ENCODE measurements at places on chromosomes 6 and 20.

GRCh38 chr20:62558779-62559178 lies 83.0 kb upstream of the GATA5 start:
- DNase-seq = no peak

DNA sequence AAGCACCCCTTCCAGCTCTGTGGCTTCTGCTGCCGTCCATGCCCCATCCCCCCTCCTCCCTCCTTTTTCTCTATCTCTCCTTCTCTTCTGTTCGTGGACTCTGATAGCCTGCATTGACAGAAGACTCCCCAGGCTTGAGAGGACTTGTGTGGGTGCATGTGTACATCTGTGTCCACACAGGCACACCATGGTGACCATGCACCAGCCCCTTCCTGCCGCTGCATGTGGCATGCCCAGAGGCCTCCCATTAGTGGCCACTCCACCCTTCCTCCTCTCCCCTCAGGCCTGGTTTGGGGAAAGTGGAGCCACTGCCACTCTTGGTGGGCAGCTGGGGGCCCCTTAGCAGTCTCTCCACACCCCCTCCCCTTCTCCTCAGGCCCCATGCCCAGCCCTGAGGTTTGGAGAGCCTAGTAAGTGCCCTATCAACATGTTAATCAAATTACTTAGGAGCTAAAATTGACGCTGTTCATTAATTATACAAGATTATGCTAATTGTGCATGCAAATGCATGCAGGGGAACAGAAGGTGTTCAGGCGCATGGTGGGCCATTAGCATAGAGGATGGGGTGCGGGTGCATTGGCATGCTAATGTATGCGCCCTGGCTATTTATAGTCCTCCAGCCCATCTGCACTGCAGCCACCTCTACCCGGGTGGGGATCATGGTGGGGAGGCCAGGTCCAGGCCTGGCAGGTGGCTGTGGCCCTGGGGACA lies 45.9 kb downstream of the EBF4 start:
- no peak for DNase-seq

- DNase-seq = no peak
These were observed 479.8 kb downstream of the NKAIN2 start for GRCh38 chr6:124283486-124283885.

DNA sequence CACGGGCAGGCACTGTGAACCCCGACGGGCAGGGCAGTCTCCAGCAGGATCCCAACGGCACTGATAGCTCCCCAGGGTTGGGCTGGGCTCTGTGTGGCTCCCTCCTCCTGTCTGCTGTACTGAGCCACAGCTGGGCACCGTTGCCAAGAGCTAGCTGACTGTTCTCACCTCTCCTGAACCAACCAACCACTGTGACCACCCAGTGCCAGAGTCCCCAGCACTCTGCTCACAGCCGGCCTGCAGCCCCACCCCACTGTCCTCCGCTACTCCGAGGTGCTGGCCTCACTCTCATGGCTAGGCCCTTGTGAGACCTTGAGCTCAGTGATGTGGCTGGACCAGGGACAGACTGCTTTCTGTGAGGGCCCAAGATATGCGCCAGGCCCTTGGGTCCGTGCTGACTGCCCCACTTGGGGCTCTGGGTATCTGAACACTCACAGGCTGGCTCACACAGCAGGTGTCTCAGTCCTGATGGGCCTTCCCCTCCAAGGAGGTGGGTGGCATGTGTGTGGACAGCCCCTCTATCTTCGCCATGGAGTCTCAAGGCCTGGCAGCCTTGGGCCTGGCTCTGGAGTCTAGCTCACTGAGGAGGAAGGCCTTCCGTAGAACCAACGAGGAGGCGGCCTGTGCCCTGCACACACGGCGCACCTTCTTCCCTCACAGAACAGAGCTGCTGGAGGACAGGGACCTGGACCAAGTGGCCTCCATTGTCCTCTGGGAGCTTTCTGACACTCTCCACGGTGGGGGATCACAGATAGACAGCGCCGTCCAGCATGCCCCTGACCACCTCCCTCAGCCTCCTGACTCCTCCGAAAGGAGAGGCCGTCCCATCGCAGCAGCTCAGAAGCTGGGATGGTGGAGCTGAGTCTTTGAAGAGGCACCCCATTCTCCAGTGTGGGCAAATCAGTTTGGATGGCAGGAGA lies 53.5 kb downstream of the TCP11 start:
- no peak for DNase-seq

GRCh38 chr6:130008236-130008873 lies 10.0 kb upstream of the L3MBTL3 start:
- DNase-seq = no peak

DNA sequence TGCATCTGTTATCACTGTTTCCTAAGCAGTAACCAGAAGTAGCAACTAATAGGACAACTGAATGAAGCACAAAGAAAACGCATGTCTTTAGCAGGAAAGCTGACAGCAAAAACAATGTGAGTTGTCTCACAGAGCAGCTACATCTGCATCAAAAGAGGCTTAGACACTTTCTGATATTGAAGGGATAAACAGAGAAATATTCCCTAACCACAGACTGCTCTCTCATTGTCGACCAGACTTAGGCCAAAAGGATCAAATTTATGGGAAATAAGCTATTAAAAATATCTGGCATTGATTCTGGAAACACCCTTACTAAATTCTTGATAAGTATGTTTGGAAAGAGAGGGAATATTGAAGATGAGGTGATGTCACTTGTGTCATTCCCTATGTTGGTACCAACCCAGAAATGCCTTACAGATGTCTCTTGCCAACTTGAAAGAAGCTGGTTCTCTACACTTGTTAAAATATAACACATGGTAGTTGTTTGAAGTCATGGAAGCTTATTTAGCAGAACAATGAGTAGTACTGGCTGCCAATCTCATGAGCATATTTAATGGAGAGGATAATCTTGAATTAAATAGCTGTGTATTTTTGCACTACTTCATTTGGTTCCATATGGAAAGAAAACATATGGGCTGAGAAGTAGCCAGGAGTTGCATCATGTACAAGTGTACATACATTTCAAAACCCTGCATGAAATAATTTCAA lies 929.3 kb upstream of the MAN1A1 start:
- DNase-seq = no peak

DNA sequence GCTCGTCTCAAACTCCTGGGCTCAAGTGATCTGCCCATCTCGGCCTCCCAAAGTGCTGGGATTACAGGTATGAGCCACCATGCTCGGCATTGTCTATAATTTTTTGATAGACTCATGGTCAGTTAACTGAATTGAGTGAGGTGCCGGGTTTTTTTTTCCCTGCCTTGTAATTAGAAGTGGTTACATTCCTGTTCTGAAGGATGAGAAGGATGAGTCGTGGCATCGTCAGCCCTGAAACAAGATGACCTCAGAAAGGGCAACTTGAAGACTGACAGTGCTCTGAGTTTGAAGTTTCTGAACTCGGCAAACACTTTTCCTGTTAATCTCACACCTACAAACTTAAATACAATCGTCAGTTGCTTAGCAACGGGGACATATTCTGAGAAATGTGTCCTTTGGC lies 158.7 kb upstream of the PDE10A start:
- no peak for DNase-seq

GRCh38 chr6:32224696-32225095 lies 829 bp upstream of the NOTCH4 start:
- DNase-seq = no peak

DNA sequence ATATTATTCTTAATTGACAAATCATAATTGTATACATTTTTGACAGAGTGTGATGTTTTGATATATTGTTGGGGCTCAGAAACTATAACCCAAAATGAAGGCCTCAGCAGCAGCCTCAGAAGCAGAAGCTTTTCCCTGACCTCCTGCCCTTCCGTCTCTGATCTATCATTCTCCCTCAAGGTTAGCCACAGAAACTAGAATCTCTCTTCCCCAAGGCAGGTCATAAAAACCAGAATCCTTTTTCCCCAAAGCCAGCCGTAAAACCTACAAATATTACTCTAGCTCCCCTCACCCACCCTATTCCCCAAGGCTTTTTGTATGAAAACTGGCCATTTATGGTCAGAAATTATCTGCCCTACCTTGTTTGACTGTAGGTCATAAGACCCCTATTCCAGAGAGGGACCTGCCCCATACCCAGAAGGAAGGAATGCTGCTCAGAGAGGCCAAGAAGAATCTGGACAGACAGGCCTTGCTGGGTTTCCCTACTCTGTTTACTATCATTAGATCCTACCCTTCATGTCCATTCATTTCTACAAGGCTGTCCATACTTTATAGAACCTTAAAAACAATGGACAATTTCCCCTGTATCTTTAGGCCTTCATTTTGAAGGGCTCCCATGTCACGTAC lies 14.5 kb downstream of the OR2B2 start:
- no peak for DNase-seq

GRCh38 chr6:139657119-139657518 lies 282.7 kb upstream of the CITED2 start:
- no peak for DNase-seq

- DNase-seq = no peak
These were observed 231.2 kb upstream of the PLN start for GRCh38 chr6:118316796-118317384.

DNA sequence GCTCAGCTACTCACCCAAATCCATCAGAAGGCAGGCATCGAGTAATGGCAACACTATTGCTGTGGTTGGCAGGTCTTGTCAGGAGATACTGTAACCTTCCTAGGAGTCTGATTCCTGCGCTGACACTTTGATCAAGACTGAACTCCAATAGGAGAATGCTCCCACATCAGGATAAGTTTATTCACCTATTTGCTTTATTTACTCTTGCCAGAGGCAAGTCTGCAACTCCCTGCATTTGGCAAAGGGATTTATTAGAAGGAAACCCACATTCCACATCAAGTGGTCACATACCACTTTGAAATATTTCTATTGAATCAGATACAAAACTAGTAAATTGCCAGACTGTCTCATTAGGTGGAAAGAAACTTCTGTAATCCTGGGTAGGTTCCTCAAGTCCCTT lies 43.5 kb downstream of the ZFAND3 start:
- DNase-seq = no peak

DNA sequence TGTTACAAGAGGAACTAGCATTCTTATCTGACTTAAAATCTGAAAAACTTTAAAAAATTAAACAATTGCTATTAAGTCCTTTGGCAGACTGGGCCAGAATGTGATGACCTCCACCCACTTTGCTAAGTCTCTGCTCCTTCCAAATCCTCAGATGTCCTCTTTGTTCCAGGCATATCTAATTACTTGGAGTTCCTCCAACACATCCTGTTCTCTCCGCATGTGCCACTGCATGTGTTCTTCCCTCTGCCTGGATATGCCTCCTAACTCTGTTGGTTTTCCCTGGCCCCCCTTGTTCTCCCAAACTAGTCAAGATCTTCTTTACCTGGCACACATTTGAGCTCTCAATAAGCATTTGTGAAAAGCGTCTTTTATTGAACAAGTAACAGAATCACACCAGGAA lies 23.1 kb downstream of the ELOVL2 start:
- DNase-seq = no peak

- no peak for DNase-seq
These were observed 24.9 kb downstream of the DEFB125 start for GRCh38 chr20:112396-112795.

DNA sequence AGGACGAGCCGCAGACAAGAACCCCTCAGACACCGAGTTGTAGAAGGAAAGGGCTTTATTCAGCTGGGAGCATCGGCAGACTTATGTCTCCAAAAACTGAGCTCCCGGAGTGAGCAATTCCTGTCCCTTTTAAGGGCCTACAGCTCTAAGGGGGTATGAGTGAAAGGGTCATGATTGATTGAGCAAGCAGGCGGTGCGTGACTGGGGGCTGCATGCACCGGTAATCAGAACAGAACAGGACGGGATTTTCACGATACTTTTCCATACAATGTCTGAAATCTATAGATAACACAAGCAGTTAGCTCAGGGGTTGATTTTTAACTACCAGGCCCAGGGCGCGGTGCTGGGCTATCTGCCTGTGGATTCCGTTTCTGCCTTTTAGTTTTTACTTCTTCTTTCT lies 226.4 kb upstream of the PLCB4 start:
- no peak for DNase-seq

DNA sequence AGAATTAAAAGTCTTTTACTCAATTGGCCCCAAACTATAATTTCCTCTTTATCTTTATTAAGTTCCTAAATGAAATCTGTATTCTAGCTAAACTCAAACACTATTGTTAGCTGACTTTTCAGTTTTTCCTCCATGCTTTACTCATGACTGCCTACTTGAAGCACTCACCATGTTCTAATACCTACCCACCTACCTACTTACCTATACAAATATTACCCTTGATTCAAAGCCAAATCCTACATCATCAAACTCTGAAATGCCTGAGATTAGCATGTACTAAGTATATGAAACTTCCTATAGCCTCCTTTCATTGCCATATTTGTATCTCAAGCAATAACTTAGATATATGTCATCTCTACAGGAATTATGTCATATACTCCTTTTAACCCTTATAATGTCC lies 259.7 kb downstream of the HDGFL1 start:
- DNase-seq = no peak

DNA sequence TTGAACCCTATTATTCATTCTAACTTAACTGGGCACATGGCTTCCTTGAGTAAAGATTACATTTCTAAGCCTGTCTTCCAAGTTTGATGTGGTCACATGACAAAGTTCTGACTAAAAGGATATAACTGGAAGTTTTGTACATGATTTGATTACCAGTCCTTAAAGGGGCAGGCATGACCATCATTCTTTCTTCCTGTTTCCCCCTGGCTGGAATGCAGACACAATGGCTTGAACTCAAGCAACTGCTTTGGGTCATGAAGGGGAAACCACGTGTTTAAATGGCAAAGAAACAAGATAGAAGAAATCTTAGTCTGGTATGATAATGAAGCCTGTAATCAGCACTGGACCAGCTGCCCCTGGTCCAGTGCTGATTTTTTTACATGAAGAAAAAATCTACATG lies 15.6 kb upstream of the SHLD1 start:
- DNase-seq = no peak

GRCh38 chr6:49980898-49981297 lies 11.5 kb upstream of the DEFB113 start:
- no peak for DNase-seq

- no peak for DNase-seq
These were observed 176.9 kb upstream of the GGTLC1 start for GRCh38 chr20:24165301-24166122.

DNA sequence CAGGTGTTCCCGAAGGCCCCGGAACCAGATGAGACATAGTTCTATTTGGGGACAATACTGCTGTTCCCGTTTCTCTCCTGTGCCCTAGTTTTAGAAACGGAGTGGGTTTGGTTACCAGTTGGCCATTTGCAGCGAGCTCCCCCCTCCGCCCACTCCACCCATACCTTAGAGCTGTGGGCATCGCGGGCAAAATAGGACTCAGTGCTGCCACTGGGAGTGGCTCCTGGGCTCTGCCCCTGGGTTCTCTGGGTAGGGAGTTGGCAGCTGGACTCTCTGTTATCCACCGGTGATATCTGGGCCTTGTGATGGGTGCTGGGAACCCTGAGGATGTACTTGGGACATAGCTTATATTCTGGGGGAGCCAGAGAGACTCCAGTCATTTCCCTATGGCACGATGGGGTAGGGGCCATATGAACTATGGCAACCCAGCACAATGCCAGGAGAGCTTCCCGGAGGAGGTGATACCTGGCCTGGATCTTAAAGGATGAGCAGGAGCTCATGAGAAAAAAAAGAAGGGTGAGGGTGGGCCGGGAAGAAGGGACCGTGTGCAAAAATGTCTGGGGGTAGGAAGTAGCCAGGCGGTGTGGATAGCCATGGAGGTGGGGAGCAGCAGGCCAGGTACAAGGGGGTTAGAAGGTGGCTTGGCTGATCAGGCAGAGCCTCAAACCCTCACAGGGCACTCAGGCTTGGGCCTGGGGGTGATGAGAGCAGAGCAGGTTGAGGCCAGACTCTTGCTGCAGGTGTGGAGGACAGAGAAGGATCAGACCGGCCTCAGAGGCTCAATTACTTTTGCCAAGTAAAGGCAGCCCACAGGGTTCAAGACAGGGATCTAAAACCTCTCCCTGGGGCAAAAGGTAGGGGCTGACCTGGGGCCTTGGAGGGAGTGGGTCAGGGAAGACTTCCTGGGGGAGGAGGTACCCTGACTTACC lies 9.6 kb downstream of the SRC start:
- no peak for DNase-seq
